ENCODE measurements at places on chromosomes 16 and 17.

GRCh38 chr16:56849690-56850680 lies 15.0 kb upstream of the SLC12A3 start:
- peaks cover 5% of the 10 kb centered on the region for H3K4me1 ChIP-seq
- H3K4me3 ChIP-seq = no peak overlapping the region
- H3K27ac ChIP-seq = peak overlapping the region; percentile 81

- no peaks in the 10 kb centered on the region for H3K27me3 ChIP-seq
- H3K27ac ChIP-seq = no peak overlapping the region
- H3K4me3 ChIP-seq = no peak overlapping the region
- H3K4me1 ChIP-seq = no peaks in the 10 kb centered on the region
Observed at GRCh38 chr16:84396537-84397008, 28.2 kb downstream of the ATP2C2 start.

- H3K36me3 ChIP-seq = no peaks in the 10 kb centered on the region
- H3K4me3 ChIP-seq = no peak overlapping the region
- no peaks in the 10 kb centered on the region for H3K27me3 ChIP-seq
- H3K27ac ChIP-seq = no peak overlapping the region
- no peak for DNase-seq
Observed at GRCh38 chr17:58789160-58789559, 33.5 kb downstream of the PPM1E start.

- H3K4me3 ChIP-seq = peak overlapping the region; percentile 94
- no peaks in the 10 kb centered on the region for H3K27me3 ChIP-seq
- H3K36me3 ChIP-seq = no peaks in the 10 kb centered on the region
- DNase-seq = no peak
- peak overlapping the region; percentile 94 for H3K27ac ChIP-seq
- H3K4me1 ChIP-seq = peaks cover 28% of the 10 kb centered on the region
Observed at GRCh38 chr16:8869212-8869987, 594 bp upstream of the CARHSP1 start.

DNA sequence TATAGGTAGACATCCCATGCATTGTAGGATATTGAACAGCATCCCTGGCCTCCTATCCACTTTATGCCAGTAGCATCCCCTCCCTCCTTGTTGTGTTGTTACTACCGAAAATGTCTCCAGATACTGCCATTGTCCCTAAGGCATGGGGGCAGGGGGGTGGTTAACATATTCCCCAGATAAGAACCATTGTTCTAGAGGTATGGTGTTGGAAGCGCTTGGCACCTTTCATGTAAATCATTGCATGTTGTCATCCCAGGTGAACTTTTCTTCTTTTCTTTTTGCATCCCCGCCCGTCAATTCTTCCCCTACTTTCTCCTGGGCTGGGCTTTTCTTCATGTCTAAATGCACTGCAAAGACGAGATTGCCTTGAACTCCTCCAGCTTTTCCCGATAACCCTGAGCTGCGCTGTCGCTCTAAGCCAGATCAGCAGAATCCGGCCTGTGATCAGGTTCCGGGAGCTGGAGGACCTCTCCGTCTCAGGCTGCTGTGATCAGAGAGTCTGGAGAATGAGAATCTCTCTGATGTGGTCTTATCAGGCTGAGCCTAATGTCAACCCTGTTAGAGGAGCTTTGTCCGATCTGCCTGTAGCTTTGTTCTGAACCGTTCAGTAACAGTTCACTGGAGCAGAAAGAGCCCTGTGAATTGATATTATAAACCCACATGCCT lies 76.2 kb downstream of the RBFOX1 start:
- no peak for DNase-seq
- no peaks in the 10 kb centered on the region for H3K36me3 ChIP-seq
- no peaks in the 10 kb centered on the region for H3K4me1 ChIP-seq
- H3K27ac ChIP-seq = no peak overlapping the region
- H3K4me3 ChIP-seq = no peak overlapping the region
- H3K27me3 ChIP-seq = no peaks in the 10 kb centered on the region

- H3K27ac ChIP-seq = no peak overlapping the region
- peaks cover 1% of the 10 kb centered on the region for H3K36me3 ChIP-seq
- H3K27me3 ChIP-seq = no peaks in the 10 kb centered on the region
- peak overlapping the region; percentile 21 for H3K4me3 ChIP-seq
- no peaks in the 10 kb centered on the region for H3K4me1 ChIP-seq
- no peak for DNase-seq
Observed at GRCh38 chr16:4743226-4743878, 9.0 kb downstream of the DNAAF8 start.

DNA sequence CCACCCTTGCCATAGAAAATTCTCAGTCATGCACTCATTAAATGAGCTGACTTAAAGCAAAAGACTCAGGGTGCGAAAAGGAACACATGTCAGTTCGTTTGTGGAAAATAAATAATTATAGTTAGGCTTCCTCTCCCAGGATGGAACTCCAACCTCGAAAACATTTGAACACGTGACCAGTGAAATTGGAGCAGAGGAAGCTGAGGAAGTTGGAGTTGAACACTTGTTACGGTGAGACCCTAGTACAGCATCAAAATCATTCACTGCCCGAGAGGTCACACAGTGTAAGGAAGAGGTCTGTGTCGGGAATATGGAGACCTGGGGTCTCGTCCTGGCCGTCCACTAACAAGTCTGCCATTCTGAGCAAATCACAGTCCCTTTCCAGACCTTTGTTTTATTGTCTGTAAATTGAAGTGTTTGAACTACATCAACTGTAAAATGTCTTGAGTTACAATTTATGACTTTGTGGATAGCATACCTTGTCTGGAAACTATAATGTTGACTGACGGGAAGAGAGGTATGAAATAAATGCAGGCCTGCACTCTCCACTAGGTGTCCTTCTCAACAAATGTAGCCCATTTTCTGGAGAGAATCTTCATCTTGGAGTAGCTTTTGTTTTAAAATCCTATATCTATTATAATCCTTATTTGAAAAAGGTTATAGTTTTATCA lies 7.7 kb downstream of the PSMD7 start:
- H3K4me3 ChIP-seq = no peak overlapping the region

DNA sequence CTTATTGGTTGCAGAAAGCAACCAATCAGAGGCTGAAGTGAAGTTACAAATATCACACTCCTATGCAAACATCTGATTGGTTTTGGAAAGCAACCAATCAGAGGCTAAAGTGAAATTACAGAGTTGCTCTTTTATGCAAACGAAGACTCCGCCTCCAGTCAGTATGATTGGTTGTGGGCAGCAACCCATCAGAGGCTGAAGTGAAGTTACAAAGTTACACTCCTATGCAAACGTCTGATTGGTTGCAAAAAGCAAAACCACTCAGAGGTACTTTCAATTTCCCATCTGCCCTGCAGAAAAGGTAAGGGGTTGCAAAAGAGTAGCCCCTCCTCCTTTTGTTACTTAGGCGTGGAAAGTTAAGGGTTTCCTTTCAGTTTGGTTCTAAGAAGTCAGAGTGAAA lies 697.3 kb downstream of the MAF start:
- H3K27me3 ChIP-seq = no peaks in the 10 kb centered on the region
- no peak overlapping the region for H3K27ac ChIP-seq
- no peaks in the 10 kb centered on the region for H3K36me3 ChIP-seq

DNA sequence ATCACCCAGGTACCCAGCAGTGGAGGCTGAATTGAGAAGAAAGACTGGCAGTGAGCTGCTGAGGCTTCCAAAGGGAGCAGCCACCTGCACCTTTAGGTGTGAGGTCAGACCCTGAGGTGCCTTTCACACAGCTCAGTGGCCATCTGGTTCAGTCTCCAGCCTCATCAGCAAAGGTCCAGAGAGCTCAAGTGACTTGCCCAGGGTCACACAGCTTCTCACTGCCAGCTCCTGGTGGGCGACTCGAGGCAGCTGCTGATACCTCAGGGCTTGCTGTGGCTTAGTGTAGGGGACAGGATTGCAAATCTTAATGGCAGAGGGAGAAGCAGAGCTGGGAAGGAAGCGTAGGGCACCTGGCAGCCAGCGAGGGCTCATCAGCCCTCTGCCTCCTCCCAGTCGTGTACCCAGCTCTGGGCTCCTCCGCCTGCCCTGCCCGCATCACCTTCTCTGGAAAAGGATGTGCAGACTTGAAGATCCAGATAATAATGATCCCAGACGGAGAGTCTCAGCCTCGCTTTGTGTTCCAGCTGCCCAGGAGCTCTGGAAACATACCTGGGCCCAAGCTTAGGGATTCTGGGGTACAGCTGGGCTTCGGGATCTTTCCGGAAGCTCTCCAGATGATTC lies 165.3 kb upstream of the GSE1 start:
- H3K4me1 ChIP-seq = no peaks in the 10 kb centered on the region
- no peak for DNase-seq
- no peaks in the 10 kb centered on the region for H3K36me3 ChIP-seq
- no peak overlapping the region for H3K27ac ChIP-seq
- H3K27me3 ChIP-seq = no peaks in the 10 kb centered on the region
- H3K4me3 ChIP-seq = no peak overlapping the region

DNA sequence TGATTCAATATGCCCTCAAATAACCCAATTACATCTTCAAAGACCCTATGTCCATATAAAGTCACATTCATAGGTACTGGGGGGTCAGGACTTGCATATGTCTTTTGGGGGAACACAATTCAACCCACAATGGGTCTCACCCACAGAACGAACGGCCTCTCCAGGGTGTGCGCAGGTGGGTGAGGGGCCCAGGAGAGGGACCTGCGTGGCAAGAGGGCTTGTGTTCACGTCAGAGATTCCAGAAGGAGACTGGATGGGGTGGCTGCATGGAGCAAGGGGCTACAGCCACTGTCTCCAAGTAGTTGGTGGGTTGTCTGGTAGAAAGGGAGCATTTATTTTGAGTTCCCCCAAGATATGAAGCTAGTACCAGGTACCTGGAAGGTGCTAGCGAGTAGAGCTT lies 212.2 kb downstream of the SEC14L1 start:
- no peak overlapping the region for H3K27ac ChIP-seq
- peaks cover 71% of the 10 kb centered on the region for H3K4me1 ChIP-seq
- no peak overlapping the region for H3K4me3 ChIP-seq
- H3K36me3 ChIP-seq = no peaks in the 10 kb centered on the region
- no peak for DNase-seq

DNA sequence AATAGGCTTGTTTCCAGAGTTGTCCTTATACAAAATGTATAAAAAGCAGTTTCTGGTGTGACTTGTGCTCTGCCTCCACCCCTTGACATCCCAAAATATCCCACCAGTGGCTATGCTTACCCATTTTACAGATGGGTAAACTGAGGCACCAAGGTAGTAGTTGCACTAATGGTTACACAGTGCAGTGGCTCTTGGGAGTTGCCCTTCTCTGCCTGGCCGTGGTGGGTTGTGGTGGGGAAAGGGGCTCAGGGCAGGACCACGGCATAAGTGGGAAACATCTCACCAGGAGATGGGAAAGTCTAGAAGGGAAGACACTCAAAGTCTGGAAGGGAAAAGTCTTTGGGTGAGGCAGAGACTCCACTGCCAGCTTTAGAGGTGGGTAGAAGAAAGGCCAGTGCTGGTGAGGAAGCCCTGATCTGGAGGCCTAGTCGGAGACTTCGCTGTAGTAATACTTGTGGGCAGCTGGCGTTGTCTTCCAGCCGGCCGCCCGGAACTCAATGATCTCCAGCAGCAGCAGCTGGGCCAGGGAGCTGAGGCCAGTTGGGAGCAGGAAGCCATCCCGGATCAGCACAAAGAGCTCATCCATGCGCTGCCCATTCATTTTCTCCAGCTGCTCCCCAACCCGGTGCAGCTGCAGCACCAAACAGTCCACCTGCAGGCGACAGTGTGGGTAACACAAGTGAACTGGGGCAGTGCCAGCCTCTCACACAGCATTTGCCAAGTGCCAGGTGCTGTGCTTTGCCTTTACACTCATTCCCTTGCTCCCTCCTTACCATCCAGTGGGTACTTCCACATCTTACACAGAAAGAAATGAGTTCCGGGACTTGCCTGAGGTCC lies 4.5 kb downstream of the MIF4GD start:
- H3K4me1 ChIP-seq = peaks cover 40% of the 10 kb centered on the region
- DNase-seq = no peak
- no peak overlapping the region for H3K27ac ChIP-seq
- H3K4me3 ChIP-seq = no peak overlapping the region

- no peaks in the 10 kb centered on the region for H3K4me1 ChIP-seq
- DNase-seq = no peak
- H3K4me3 ChIP-seq = no peak overlapping the region
- no peaks in the 10 kb centered on the region for H3K36me3 ChIP-seq
- H3K27ac ChIP-seq = no peak overlapping the region
Observed at GRCh38 chr16:51172368-51172767, 21.3 kb upstream of the SALL1 start.

DNA sequence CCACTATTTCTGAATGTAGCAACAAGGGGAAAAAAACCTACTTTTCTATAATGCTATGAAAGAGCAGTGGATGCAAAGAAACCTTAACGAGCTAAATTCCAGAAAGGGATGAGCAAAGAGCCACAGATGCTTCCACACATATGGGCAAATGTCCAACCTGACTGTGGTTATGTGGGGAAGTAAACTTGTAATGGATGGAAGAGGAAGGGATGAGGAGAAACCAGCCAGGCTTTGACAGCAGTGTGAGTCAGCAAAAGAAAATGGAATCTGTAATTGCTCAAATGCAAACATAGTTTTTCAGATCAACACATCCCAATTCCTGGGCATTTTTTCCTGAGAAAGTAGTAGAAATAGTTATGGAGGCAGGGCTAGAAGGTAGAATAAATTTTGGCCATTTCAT lies 204.8 kb upstream of the CPHXL start:
- no peaks in the 10 kb centered on the region for H3K27me3 ChIP-seq
- H3K4me1 ChIP-seq = no peaks in the 10 kb centered on the region

GRCh38 chr16:82629441-82630027 lies 2.8 kb downstream of the CDH13 start:
- no peaks in the 10 kb centered on the region for H3K27me3 ChIP-seq
- H3K36me3 ChIP-seq = no peaks in the 10 kb centered on the region
- peaks cover 20% of the 10 kb centered on the region for H3K4me1 ChIP-seq
- no peak for DNase-seq
- H3K27ac ChIP-seq = peak overlapping the region; percentile 17

DNA sequence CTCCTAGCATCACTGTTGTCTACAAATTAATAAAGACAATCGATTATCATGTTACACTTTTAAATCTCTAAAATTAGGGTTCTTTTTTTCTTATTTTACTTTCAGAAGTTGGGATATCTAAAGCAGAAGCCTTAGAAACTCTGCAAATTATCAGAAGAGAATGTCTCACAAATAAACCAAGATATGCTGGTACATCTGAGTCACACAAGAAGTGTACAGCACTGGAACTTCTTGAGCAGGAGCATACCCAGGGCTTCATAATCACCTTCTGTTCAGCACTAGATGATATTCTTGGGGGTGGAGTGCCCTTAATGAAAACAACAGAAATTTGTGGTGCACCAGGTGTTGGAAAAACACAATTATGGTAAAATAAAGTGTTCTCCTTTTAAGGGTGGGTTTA lies 2.4 kb downstream of the RAD51C start:
- DNase-seq = no peak
- H3K27me3 ChIP-seq = no peaks in the 10 kb centered on the region
- H3K27ac ChIP-seq = no peak overlapping the region
- H3K36me3 ChIP-seq = peaks cover 36% of the 10 kb centered on the region
- no peak overlapping the region for H3K4me3 ChIP-seq

DNA sequence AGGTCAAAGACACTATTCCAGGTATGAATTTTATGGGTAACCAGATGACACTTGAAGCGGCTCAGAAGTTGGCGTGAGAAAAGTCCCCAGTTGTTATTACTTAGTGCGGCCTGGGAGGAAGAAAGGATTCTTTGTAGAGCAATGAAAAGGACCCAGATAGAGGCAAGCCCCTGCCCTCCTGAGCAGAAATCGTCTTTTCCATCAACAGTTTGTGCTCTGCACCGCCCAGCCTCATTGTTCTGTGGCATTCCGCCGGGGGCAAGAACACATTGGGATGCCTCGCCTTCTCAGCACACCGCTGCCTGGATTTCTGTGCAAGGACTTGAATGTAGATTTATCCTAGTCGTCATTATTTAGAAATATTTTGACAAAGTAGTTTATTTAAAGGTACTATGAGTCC lies 32.7 kb upstream of the CRHR1 start:
- no peak for DNase-seq
- H3K36me3 ChIP-seq = no peaks in the 10 kb centered on the region
- no peaks in the 10 kb centered on the region for H3K4me1 ChIP-seq
- H3K27ac ChIP-seq = no peak overlapping the region
- no peaks in the 10 kb centered on the region for H3K27me3 ChIP-seq
